Activated gamma-delta T cell (primary cell): ENCODE measurements at places on chromosomes 3 and 15.
A peak's percentile ranks its signal among the peaks of the same experiment; 100 is the strongest.

DNA sequence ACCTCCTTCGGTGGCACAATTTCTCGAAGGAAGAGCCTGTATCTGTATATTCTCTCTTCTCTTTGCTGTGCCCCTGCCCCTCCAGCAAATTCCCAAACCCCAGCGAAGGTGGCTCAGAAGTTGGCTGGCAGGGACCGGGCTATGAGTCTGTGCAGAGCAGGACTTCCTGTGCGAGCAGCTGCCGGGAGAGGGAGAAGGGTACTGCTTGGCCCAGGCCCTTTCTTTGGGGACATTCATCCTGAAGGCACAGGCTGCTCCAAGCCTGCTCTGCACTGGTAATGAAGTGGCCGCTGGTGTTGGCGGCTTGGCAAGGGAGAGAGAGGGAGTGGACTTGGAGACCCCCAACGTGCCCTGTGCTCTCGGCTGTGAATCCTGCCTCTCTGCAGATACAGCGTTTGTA is 1.5 kb downstream of the SLC6A11 start:
- DNase-seq, result no peak

DNA sequence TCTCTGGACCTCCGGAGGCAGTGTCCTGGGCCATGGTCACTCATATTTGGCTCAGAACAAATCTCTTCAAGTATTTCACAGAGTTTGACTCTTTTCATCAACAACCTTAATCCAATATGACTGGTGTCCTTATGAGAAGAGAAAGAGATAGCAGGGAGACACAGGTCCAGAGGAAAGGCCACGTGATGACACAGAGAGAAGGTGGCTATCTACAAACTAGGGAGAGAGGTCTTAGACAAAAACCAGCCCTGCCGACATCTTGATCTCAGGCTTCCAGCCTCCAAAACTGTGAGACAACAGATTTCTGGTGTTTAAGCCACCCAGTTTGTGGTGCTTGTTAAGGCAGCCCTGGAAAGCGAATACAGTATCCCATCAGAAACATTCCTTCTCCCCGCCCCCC is 237.1 kb upstream of the PROK2 start:
- no peak for DNase-seq

GRCh38 chr3:128009952-128010846 is 42.0 kb upstream of the SEC61A1 start:
- DNase-seq, result no peak

- DNase-seq, result no peak
Observed at GRCh38 chr15:62745621-62746225, 296.8 kb upstream of the TPM1 start.

DNA sequence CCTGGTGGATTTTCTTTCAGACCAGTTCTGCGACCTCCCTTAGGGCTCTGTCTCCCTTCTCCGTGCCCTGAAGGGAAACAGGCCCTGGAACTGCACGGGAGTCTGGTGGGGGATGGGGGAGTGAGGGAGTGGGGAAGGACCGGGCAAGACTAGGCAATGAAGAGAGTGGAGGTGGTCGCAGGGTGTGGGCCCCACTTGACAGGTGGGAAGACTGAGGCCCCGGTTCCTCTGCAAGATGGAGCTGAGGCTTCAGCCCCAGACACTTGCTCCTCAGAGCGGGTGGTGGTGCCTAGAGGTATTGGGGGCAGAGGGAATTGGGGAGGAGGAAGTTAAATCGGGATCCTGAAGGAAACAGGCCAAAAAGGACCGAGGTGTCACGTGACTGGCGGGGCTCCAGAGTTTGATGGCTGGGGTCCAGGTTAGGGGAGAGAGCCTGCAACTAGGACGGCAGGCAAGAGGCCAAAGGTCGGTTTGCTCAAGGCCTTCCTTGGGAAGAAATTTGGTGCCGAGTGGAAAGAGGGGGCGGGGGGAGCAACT is 597 bp upstream of the CAMK1 start:
- DNase-seq, result no peak

DNA sequence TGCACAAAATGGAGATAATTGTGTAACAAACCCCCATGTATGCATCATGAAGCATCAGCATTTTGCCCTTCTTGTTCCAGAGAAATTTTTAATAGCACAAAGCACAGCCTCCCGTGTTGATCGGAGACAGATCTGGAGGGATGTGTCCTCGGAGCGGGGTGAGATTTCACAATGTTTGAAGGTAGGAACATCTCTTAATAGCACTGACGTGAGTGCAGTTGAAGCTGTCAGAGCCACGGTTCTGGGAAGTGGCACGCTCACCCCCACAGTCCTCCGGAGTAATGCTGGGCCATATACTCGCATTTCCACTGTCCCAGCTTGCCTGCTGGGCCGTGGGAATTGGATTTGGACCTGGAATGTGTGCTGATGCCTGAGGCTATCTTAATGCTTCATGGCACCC is 24.1 kb downstream of the ARPP21 start:
- DNase-seq, result no peak

DNA sequence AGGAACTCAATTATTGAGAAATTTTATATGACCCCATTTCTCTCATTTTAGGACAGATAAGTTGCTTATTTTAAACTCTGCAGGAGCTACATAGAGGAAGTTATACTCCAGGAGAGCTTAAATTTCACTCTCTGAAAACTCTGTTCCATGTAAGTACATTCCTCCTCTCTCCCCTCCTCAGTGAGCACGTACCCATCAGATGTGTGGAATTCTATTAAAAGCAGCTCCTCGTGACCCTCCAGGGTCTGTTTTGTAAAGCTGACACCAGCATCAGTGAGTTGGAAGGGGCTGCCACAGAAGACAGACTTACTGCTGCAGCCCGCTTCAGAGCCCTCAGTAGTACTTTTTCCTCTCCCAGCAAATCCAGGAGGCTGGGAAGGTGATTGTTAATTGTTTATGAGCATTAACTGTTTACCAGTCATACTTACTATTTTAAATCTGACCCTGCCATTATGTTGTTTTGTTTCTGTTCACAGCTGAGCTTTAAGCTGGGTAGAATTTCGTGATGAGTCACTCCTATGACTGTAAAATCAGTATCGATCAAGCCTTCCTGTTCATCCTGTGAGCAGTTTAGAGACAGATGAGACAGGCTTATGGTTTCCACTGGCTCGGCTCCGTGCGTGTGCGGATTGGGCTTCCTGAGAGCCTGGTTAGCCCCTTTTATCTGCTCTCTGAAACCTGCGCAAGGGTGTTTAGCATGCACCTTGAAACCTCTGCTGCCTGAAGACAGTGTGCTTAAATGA is 20.4 kb downstream of the IGF1R start:
- DNase-seq, result no peak

DNA sequence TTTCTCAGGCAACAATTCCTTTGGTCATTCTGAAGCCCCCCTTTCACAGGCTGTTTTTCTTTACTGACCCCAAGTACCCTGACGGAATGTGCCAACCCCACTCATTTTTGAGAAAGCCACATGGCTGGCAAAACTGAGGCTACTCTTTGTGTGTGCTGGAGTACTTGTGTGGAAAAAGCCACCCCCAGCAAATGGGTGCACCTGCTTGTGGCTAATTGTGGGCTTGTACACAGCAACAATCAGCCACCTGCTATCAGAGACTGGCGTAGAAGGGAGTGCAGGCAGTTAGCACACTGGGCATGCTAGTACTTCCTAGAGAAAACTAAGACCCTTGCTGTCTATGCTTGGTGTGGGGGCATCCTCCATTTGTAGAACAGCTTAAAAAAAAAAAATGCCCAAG is 110.1 kb upstream of the LMOD3 start:
- no peak for DNase-seq

DNA sequence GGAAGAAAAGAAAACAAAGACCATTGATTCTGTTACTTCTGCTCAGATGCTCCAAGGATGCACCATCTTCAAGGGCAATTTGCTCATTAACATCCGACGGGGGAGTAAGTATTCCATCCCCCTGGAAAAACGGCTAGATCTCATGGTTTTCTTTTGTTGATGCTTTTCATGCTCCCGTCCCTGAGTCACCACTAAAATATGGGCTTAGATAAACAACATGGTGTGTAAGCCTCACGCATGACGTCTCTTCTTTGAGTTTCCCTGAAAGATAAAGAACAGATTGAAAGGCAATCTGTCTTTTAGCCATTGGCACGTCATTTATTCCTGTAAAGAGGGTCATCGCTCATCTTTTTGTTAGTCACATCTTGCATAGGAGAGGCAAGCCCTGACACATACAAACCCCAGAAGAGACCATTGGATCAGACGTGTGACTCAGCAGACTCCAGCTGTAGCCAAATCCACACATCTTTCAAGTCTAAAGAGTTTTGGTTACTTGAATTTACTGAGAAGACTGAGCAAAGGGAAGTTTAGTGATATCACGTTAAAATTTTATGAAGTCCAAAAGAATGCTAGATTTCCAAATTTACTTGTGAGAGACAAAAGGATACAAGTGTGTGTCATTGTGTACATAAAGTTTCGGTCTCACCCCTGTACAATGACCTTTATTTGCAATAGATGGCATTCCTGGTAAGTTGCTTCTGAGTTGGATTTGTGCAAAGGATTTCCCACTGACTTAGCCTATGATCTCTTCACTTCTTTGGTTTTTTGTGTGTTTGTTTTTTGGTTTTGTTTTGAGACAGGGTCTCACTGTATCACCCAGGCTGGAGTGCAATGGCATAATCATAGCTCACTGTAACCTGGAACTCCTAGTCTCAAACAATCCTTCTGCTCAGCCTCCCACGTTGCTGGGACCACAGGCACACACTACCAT is 110.5 kb downstream of the PGPEP1L start:
- DNase-seq, result no peak

DNA sequence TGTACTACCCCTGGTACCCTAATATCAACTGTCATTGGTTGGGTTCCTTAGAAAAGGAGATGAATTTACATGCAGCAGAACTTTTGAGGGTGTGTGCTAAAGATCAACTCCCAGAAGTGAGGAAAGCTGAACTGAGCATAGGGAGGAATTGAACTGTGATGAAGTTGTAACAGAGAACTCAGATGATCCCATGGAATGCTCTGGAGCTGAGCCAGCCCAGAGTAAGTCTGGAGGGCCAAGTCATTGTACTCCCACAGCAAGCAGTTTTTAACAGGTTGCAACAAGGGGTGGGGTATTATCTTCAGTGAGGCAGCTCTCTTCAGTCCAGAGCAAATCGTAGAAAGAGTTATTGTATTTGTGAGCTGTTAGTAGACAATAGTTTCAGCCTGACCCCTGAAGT is 572.3 kb downstream of the PYDC2 start:
- DNase-seq, result no peak

GRCh38 chr3:119300991-119301391 is 6.8 kb downstream of the ARHGAP31 start:
- no peak for DNase-seq

- DNase-seq, result no peak
Observed at GRCh38 chr15:44718927-44719292, 7.6 kb downstream of the B2M start.

DNA sequence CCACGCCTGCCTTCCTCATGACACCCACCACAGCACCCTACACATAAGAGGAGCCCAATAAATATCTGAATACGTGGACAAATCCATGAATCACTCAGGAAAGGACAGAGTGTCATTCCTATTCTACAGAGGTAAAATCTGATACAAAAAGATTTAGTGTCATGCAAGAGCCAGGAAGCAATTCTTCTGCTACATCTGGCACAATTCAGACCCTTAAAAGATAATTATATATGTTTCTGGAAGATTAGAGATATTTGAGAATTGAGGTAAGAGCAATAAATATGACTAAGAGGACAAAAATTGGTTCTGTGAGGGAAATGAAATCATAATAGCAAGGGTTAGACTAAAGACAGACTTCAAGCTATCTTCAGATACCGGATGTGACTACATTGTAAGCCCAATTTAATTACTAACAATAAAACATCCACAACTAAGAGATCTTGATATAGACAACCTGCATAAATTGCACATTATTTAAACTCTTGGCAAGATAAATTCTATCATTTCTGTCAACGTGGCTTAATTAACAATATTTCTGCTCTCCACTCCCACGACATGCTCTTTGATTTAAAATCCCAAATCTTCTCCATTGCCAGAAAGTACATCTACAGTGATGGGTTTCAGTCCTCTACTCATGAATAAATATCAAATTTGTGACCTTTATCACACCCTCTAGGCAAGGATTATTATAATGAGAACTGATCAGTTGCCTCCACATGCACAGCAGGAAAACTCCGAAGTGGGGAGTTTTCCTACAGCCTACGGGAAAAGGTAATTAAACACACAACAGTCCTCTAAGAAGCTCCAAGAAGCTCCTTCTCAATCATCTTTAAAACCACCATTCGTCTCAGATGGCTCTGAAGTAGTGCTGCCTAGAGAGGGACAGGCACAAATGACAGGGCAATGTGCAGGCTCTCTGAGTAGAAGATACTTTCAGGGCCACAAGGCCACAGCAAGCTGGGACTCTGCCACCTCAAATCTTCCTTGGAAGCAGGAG is 32.6 kb downstream of the MB21D2 start:
- DNase-seq, result no peak

- no peak for DNase-seq
Observed at GRCh38 chr3:185351396-185351795, 11.5 kb upstream of the MAP3K13 start.

GRCh38 chr3:123740391-123740822 is 143.7 kb downstream of the MYLK start:
- DNase-seq, result no peak

GRCh38 chr3:100753846-100754245 is 44.6 kb downstream of the TFG start:
- no peak for DNase-seq

DNA sequence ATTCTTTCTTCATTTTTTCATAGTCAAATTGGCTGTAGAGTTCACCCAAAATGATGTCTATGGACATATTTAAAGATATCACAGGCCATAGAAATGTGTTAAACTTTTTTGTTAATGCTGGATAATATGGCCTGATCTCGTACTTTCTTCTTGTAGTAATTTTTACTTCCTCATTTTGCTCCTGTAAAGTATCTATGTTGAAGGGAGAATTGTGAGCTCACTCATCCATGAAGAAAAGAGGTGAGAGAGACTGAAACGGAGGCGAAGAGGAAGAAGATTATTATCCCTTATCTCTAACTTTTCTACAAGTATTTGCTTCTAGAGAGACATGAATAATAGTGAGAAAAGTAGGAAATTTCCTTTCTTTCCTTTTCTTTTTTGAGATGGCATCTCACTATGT is 613.8 kb upstream of the TBL1XR1 start:
- no peak for DNase-seq

- peak; percentile 26 for DNase-seq
Observed at GRCh38 chr15:83207660-83208366, at the start of gene HDGFL3. Gene HDGFL3, minus strand, starts transcription at chr15:83207823. Its CDS starts 409 bp downstream, at chr15:83207414.

GRCh38 chr3:40307176-40307575 is 2.3 kb upstream of the EIF1B start:
- no peak for DNase-seq

DNA sequence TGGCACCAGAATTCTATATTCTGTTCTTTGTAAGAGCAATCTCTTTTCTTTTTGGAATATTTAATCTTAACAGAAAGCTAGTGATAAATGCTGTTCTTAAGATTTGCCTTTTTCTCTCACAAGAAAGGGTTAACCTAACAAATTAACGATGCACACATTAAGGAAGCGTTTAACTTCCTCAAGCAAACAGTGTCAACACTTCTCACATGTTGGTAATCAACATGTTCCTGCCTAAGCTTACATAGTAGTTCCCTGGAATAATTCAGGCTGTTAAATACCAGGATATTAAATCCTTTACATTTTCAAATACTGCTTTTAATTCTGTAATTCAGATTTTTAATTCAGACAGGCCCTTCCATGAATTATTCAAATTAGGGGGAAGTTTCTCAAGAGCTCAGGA is 67.4 kb upstream of the RPL35A start:
- DNase-seq, result no peak
